Cortex of kidney (tissue), 1 donor: ENCODE measurements at places on chromosomes 3 and 15.

DNA sequence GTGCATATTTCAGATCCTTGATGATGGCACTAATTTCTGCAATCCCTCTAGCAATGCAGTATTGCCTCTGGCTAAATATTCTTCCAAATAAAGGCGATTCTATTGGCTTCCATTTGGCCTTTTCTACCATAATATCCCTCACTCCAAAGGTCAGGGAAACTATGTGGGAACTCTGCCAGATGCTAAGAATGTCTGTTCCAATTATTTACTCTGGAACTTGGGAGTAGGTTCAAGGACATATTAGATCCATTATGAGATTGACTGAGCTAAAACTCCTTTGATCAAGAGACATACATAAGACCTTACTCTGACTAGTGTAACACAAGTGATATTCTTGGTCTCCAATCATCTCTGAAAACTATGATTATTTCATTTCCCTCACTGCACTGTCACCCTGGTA lies 674.5 kb upstream of the NECTIN3 start:
- no peak for DNase-seq

DNA sequence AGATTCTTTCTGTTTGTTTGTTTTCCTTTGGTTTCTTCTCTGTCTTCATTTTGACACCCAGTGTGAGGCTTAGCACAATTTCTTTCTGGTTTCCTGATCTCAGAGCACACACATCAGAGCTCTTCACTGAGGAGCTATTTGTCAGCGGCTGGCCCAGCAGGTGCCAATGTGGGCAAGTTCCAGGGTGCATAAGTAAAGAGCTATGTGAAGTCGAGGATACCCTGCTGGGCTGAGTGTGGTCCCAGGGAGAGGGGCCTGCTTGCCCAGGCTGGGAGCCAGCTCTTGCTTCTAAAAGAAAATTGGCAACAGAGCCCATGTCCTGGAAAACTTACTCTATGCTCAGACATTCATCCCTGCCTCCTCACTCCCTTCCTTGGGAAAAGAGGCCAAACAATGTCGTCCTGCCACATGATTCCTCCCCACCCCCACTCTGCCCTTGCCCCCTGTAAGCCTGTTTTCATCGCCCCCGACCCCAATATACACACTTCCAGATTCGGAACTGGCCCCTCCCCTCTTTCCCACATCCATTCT lies 101.2 kb downstream of the ST8SIA2 start:
- DNase-seq, result no peak

DNA sequence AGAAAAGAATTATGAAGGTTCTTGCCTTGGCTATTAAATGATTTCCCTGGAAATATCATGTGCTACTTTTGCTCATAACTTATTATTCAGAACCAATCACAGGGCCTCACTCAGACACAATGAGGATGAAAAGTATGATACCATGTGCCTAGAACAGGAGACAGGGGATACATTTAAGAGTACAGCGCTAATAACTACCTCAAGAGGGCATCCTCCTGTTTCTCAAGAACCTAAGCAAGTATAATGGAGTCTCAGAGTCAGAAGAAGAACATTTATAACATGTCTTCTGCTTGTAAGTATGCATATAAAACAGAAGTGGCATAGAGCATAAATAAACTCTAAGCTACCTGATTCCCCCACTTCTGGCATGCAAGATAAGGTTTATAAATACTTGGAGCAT lies 125.4 kb upstream of the MME start:
- DNase-seq, result no peak

DNA sequence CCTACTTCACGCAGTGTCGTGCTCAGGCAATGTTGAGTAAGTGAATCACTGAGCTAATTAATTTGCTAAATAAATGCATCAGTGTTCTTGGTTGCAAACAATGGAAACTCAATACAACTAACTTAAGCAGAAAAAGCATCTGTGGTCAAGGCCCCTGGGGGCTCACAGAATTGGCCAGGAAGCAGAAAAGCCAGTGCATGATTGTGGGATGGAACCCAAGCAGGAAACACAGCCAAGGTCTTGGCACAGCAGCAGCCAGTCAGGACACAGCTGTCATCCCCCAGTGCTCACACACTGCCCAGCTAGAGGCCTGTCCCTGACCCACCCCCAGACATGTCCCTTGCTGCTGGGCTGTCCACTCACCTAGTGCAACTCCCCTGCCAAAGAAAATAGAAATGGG lies 85.9 kb downstream of the AQP9 start:
- DNase-seq, result no peak

GRCh38 chr15:52805351-52806283 lies 15.5 kb upstream of the ONECUT1 start:
- DNase-seq, result no peak

DNA sequence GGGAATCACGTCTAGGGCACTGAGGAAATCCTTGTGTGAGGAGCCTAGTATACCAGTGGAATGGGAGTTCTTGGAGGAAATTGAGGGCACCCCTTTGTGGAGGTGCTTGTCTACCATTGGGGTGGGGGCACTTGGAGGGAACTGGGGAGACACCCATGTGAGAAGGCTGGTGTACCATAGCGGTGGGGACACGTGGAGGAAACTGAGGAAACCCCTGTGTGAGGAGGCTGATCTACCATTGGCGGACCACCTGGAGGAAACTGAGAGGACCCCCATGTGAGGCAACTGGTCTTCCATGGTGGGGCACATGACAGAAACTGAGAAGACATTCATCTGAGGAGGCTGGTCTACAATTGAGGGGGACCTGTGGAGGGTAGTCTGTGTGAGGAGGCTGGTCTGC lies 164.5 kb downstream of the FBLN2 start:
- DNase-seq, result no peak

- DNase-seq, result no peak
Measured at GRCh38 chr3:127959873-127960272, 44.8 kb downstream of the KBTBD12 start.

DNA sequence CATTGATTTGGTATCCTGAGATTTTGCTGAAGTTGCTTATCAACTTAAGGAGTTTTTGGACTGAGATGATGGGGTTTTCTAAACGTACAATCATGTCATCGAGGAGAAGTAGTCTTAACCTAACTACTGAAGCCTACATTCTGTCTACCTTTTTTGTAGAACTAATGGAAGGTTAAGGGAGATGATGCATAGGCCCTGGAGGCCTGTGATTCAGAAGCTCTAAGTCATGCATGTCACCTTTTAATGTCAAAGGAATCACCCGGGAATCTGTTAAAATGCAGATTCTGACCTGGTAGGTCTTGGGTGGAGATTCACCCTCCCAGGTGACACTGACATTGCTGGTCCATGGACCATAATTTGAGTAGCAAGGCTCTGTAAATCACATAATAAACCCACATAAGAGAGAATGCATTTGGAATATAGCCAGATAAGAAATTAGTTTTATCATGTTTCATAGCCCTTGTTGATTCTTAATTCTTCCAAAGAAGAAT lies 64.9 kb downstream of the GHSR start:
- DNase-seq, result no peak

DNA sequence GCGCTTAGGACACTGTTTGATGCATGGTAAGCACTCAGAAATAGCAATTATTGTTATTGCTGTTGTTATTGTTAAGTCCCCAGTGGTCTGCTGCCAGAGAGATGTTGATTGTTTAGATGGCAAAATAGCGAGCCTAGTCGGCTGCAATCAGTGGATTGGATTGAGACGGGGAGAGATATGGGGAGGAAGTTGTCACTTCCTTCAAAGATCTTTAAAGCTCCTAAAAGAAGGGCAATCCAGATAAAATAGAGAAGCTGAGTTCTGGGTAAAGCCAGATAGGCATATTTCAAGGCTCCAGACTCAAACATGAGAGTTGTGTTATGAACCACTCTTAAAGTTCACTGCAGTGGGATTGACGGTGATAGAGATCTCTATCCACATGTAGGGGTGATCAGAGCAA lies 64.5 kb downstream of the RYR3 start:
- DNase-seq, result no peak

DNA sequence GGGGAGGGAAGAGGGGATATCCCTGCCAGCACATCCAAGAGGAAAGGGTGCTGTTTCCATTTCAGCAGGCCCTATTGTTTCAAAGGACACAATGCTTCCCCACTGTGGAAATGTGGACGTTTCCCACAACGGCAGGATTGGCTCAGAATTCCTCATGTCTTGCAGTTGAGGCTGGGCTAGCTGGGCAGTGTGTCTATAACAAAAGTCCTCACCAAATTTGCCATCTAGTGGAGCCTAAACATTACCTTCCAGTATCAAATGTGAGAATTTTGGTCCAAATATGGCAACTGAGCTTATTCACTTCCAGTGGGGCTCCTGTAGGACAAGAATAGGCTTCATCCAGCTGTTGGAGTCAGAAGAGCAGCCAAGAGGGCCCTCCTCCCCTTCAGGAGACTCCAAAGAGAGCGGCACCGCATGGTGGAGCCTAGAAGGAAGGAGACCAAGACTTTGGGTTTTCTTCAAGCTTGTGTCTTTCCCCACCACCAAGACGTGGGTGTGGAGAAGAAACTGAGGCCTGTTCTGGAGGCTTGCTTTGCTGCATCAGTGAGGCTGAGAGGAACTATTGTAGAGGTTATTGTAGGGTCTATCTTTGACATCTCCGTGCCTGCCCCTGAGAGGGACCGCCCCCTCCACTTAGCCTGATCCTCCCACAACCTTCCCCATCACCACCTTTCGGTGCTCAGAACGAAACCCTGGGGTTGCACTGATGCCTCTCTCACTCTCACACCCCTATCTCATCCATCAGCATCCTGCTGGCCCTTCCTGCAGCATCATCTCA lies 45.3 kb upstream of the SLCO2A1 start:
- DNase-seq, result no peak

DNA sequence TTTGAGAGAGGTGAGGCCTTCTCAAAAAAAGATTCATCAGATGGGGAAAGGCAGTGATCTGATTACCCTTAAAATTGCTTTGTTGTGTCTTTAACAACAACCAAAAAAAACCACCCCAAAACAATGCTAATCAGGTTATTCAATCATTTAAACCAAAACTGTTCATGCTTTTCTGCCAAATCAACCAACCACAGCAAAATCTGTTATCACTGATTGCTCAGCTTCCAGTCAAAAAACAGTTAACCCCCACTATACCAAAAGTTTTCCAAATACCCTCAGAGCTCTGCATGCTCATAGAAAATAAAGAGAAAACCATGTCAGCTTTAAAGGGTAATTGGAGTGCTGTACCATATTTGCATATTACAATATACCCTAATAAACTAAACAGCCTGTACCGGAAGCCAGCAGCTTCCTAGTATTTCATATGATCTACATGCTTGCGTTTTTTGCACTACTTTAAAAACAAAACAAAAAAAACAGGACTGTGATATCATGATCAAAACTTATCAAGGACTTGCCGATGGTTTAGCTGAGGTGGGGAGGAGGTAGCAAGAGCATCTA lies 22.8 kb downstream of the SATB1 start:
- no peak for DNase-seq

DNA sequence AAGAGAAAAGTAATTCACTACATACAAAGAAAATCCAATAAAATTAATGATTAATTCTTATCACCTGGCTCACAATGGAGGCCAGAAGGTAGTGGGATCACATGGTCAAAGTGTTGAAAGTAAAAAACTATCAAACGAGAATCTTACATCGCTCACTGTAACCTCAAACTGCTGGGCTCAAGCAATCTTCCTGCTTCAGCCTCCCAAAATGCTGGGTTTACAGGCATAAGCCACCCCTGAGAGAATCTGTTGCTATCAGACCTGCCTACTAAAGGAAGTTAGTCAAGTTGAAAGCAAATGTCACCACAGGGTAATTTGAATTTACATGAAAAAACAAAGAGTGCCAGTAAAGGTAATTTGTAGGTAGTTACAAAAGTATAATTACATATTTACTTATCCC lies 103.3 kb downstream of the PCCB start:
- no peak for DNase-seq

- no peak for DNase-seq
Measured at GRCh38 chr3:44041726-44042125, 200.0 kb upstream of the TOPAZ1 start.

GRCh38 chr3:29090912-29091597 lies 189.8 kb upstream of the RBMS3 start:
- DNase-seq, result no peak

GRCh38 chr15:34341381-34342212 lies 1.3 kb downstream of the NOP10 start:
- DNase-seq, result no peak

DNA sequence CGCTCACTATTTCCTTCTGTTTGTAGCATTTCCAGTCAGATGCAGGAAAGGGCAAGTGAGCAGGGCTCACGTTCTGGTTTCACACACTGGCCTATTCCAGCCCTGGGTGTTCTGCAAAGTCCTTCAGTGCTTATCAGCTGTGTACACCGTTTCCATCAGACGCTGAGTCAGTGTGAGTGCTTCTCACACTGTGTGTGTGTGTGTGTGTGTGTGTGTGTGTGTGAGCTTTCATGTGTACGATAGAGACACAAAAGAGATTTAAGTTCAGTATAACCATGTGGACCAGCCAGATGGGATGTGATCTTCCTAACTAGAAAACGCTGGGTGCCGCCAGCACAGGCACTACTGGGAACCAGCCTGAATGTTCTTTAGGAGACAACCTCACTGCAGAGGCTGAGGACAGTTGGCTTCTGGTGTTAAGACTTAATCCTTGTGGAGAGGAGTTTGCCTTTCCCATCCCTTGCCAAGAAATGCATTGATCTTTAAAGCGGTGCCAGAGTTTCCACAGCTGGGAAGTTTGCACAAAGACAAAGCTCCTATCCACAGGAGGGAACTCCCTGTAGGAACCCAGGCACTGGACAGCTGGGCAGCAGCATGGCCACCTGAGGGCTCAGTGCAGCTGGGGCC lies 3.9 kb upstream of the CHSY1 start:
- no peak for DNase-seq

DNA sequence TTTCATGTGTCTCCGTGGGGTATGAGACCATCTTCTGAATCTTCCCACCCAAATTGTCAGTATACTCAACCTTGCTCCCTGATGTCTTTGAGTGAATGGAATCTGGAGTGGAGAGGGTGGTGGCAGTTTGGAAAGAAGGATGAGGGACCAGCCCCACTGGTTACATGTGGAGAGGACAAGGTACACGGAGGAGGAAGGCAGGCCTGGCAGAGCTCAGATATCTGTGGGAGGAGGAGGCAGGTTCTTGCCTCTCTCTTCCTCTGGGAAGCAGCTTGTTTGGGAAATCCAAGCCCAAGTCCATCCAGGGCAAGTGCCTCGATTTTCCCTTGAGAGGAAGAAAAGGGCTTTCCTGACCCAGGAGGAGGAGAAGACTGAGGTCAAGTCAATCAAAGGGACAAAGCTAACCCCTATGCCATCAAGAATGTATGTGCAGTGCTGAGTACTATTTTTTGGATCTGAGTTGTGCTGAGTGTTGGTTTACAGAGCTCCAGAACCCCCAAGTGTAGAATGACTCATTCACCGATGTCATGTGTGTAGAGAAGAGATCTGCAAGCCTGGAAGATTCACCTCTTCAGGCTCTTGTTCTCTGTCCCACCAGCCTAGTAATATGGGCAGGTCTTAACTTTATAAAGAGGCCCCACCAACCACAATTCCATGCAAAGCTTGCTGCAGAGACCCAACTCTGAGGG lies 19.8 kb upstream of the LOXL1 start:
- no peak for DNase-seq

- no peak for DNase-seq
Measured at GRCh38 chr3:36165509-36166290, 214.6 kb upstream of the STAC start.
